ENCODE measurements at places on chromosomes 5 and 9. TPM values are rescaled to one million over a fixed set of nuclear protein-coding genes. Genes with fewer than 3 reads are reported as not detected.

DNA sequence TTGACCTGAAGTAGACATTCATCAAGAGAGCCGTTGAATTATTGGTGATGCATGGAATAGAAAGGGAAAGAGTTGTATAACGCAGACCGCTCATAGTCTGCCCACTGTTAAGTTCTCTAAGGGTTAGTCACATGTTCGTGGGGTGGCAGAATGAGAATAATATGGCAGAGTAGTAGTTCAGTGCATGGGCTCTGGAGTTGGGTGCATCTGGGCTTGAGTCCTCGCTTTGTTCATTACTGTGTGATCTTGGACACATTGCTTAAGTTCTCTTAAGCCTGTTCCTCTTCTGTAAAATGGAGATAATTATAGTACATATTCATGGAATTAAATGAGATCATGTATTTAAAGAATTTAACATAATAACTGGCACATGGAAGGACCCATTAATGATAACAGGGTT is 23.6 kb downstream of the TNPO1 start:
- no peak for DNase-seq

- no peak for DNase-seq
These were observed 20.5 kb downstream of the SELENOP start for GRCh38 chr5:42791151-42791550.

The OTP gene
- total RNA-seq, result not detected

DNA sequence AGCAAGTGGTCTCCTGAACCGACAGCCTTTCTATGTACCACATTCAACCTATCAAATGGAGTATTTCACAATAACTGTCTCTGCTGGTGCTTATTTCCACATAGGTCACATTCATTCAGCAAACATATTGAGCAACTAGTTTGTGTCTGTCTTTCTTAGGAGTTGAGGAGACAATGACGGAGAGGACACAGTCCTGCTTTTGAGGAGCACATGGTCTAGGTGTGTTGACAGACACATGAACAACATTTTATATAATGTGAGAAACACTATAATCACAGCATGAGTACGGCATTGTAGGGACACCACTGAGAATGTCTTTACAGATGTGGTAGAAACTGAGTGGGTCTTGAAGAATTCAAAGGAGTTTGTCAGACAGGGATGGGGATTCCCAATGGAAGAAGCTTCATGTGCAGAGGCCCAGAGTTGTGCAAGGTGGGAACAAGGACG is 28.5 kb downstream of the NFIL3 start:
- DNase-seq, result no peak

DNA sequence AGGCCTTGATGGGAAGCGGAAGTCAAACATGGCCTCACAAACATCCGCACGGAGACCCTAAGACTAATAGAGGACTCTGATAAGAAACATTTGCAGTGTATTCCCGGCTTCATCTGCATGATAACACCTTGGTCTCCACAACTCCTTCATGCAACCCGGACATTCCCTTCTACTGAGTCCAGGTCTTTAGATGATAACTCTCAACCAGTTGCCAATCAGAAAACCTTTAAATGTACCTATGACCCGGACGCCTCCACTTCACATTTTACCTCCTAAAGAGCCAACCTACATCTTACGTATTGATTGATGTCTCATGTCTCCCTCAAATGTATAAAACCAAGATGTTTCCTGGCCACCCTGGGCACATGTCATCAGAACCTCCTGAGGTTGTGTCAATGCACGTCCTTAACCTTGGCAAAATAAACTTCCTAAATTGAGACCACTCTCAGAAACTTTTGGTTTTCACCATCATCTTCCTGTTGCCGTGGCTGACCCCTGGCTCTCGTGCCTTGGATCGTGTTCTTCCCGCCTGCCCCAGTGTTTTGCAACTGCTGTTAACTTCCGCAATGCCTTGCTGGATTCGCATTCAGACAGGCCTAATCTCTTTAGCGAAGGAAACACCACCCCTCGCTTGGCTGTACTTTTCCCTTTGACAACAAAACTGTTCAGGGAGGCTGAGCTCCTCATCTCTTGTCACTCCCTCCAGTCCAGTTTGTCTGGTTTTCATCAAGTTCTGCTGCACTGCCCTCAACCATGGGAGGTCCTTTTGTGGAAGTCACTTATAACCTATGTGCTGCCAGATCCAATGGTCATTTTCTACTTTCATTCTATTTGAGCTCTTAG is 1.1 kb upstream of the DAP start:
- DNase-seq, result no peak

The KCNN2 gene
- total RNA-seq, result 1.2 TPM

- DNase-seq, result peak; percentile 92
These were observed 19.5 kb upstream of the GOLPH3 start for GRCh38 chr5:32193591-32193990.

Data from Calu3 (cell line).